ENCODE measurements at places on chromosomes 5 and 9. TPM values are rescaled to one million over a fixed set of nuclear protein-coding genes. Genes with fewer than 3 reads are reported as not detected.

The PTTG1 gene
- 7.5 TPM for total RNA-seq

The C9orf153 gene
- 1.0 TPM for total RNA-seq

The PRUNE2 gene
- 11.3 TPM for total RNA-seq

The TTC16 gene
- total RNA-seq, result 0.49 TPM

The PPP3R2 gene
- 0.38 TPM for total RNA-seq

The MCIDAS gene
- not detected for total RNA-seq

The CAST gene
- total RNA-seq, result 54.1 TPM

Data from motor neuron (in vitro differentiated cells).